ENCODE measurements at places on chromosomes 3 and 15. TPM values are rescaled to one million over a fixed set of nuclear protein-coding genes. Genes with fewer than 3 reads are reported as not detected.
A peak's percentile ranks its signal among the peaks of the same experiment; 100 is the strongest.

DNA sequence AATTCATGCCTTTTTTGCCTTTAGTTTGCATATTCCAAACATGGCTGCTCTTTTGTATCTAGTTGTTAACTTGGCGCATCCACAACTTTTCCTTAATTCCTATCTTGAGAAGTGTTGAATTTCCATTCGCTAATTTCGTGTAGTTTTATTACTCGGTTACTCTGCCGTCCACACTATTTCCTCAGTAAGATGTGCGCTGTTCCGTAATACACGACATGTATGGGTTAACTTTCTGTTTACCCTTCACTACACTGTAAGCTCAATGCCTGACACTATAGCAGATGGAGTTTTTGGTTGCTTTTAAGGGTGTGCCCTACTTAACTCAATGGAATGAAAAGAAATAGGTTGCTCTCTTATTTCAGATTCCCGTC is 724 bp downstream of the RPSA start:
- peaks cover 4% of the 10 kb centered on the region for H3K4me1 ChIP-seq
- no peak for DNase-seq
- H3K36me3 ChIP-seq = peaks cover 20% of the 10 kb centered on the region
- H3K27me3 ChIP-seq = no peaks in the 10 kb centered on the region

The TMEM44 gene
- total RNA-seq = 15.7 TPM

DNA sequence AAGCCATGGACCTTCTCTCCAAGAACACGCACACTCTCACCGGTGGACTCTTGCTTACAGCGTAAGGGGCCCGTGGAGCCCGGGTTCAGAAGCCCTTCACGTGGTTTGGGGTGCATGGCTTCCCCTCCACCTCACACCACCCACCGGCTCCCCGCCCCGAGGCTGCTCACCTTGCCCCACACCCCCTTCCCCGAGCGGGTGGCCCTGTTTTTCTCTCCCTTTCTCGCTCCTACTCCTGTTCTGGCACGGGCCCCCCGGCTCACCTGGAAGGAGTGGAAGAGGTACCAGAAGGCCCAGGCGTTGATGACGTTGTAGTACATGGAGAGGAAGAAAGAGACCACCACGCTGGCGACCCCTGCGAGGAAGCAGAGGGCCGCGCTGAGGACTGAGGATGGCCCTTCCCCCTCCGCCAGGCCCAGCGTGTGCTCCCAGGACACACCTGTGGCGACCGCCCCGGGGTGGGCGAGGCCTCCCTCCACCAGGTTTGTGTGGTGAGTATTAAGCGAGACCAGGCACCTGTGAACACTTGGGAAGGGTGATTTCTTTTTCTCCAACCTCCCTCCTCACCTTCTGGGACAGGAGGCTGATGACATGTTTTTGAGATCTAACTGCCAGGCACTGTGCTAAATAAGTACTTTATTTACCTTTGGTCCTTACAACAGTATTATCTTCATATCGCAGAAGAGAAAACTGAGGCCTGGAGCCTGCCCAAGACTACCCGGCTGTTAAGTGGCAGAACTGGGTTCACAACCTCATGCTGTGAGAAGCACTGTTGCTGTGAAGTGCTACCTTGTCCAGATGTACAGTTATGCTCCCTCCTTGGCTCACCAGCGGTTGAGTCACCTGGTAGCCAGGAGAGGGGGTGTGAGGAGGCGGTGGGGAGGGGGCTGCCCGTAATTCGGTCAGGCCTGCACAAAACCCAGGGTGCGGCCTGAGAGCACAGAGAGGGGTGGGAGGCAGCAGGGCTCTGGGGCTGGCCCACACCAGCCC is 16.3 kb downstream of the SLC6A20 start:
- no peaks in the 10 kb centered on the region for H3K4me1 ChIP-seq
- no peak for DNase-seq
- no peaks in the 10 kb centered on the region for H3K27me3 ChIP-seq
- no peak overlapping the region for H3K27ac ChIP-seq
- H3K4me3 ChIP-seq = no peak overlapping the region

DNA sequence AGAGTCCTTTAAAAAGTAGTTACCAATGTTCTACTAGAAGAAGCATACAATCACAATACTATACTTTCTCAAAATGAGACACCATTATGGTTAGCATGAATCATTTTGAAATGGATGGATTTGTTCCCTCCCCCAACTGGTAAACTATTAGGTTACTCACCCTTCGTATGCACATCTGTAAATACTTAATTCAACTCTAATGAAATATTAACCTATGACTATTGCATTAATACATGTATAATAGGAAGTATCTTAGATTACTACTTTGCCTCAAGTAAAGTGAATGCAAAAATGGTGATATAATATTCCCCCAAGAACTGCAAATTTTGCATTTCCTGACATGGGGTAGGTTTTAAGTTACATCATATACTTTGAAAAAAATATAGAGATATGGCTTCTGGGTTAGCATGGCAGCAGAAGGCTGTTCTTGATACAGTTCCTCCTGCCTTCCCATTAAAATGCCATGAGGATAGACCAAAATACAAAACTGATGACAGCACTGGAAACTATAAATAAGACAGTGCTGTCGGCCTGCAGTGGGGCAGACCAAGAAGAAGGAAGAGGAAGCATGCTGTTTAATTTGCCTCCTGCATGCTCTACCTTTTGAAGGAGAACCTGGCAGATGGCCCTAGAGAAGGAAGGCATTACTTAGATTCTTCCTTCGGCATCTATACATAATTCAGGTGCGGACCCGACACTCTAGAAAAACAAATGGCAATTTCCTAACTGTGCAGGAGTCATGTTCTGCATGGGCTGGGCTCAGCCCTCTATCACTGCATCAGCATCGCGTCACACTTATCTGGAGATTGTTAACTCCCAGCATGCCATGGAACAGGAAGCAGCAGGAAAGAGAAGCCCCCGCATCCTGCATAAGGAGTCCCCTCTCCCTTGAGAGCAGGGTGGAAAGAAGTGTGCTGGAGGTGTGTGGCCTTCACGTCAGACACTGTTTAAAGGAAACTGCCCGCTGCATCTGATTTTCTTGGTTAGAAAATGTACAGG is 41.8 kb upstream of the NEO1 start:
- no peak for DNase-seq
- H3K4me1 ChIP-seq = no peaks in the 10 kb centered on the region
- no peak overlapping the region for H3K27ac ChIP-seq
- no peak overlapping the region for H3K4me3 ChIP-seq

GRCh38 chr15:60583194-60583593 is 104.3 kb upstream of the ICE2 start:
- DNase-seq = no peak
- no peaks in the 10 kb centered on the region for H3K27me3 ChIP-seq
- H3K36me3 ChIP-seq = no peaks in the 10 kb centered on the region
- no peak overlapping the region for H3K4me3 ChIP-seq
- peaks cover 7% of the 10 kb centered on the region for H3K4me1 ChIP-seq

GRCh38 chr3:54856271-54856670 is 71.6 kb downstream of the LRTM1 start:
- H3K4me3 ChIP-seq = no peak overlapping the region
- no peak overlapping the region for H3K27ac ChIP-seq
- H3K36me3 ChIP-seq = no peaks in the 10 kb centered on the region
- H3K4me1 ChIP-seq = no peaks in the 10 kb centered on the region

GRCh38 chr3:159840703-159841299 is 147.8 kb upstream of the IL12A start:
- no peaks in the 10 kb centered on the region for H3K27me3 ChIP-seq
- H3K36me3 ChIP-seq = no peaks in the 10 kb centered on the region
- no peaks in the 10 kb centered on the region for H3K4me1 ChIP-seq
- H3K27ac ChIP-seq = no peak overlapping the region

- no peaks in the 10 kb centered on the region for H3K4me1 ChIP-seq
- no peak for DNase-seq
- H3K4me3 ChIP-seq = no peak overlapping the region
- H3K27me3 ChIP-seq = no peaks in the 10 kb centered on the region
These were observed 448.6 kb downstream of the EPHB1 start for GRCh38 chr3:135243616-135244015.

The CHRFAM7A gene
- 2.7 TPM for total RNA-seq

- no peak overlapping the region for H3K27ac ChIP-seq
- DNase-seq = no peak
- H3K36me3 ChIP-seq = no peaks in the 10 kb centered on the region
These were observed 32.4 kb downstream of the B3GALNT1 start for GRCh38 chr3:161072751-161073150.

- no peaks in the 10 kb centered on the region for H3K4me1 ChIP-seq
- H3K27ac ChIP-seq = no peak overlapping the region
- no peak overlapping the region for H3K4me3 ChIP-seq
- H3K27me3 ChIP-seq = no peaks in the 10 kb centered on the region
- no peak for DNase-seq
These were observed 24.3 kb downstream of the ARHGAP11B start for GRCh38 chr15:30650012-30650929.

GRCh38 chr3:87706176-87706575 is 352.6 kb downstream of the CGGBP1 start:
- no peaks in the 10 kb centered on the region for H3K27me3 ChIP-seq
- H3K36me3 ChIP-seq = no peaks in the 10 kb centered on the region
- no peaks in the 10 kb centered on the region for H3K4me1 ChIP-seq
- no peak overlapping the region for H3K27ac ChIP-seq
- no peak overlapping the region for H3K4me3 ChIP-seq
- DNase-seq = no peak

DNA sequence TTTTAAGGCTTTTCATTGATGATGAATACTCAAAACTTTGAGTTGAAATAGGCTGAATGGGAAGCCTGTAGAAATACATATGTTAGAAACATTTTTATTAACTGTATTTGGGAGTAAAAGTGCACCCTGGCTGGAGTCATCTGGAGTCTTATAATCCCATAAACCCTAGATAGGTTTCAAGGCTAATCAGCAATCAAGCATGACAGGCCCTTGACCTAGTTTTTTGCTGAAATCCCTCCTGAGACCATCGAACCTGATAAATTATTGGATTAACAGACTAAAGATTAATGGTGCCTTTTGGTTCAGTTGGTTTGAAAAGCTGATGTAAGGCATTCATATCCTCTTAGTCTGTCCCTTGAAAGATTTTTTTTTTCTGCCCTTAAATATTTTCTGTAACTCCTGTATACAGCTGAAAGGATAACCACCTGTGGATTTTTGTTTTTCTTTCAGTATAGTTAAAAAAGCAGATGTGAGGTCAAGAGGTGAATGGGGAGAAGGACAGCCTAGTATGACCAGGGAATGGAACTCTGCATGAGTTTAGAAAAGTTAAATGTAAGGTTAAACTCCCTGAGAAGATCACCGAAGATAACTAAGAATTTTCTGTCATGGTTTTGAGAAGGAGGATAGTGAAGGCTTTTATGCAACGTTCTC is 69.4 kb upstream of the STXBP5L start:
- H3K27me3 ChIP-seq = no peaks in the 10 kb centered on the region
- DNase-seq = no peak
- no peak overlapping the region for H3K27ac ChIP-seq
- H3K4me3 ChIP-seq = no peak overlapping the region
- H3K36me3 ChIP-seq = no peaks in the 10 kb centered on the region

The KBTBD13 gene
- total RNA-seq = 0.06 TPM

- H3K36me3 ChIP-seq = peaks cover 3% of the 10 kb centered on the region
- no peak for DNase-seq
- no peak overlapping the region for H3K4me3 ChIP-seq
- H3K4me1 ChIP-seq = no peaks in the 10 kb centered on the region
- no peak overlapping the region for H3K27ac ChIP-seq
These were observed 238.6 kb upstream of the TPM1 start for GRCh38 chr15:62803856-62804400.

GRCh38 chr3:43206632-43207031 is 79.7 kb upstream of the SNRK start:
- H3K27ac ChIP-seq = no peak overlapping the region
- no peaks in the 10 kb centered on the region for H3K27me3 ChIP-seq
- H3K4me3 ChIP-seq = no peak overlapping the region
- H3K4me1 ChIP-seq = peaks cover 17% of the 10 kb centered on the region
- no peak for DNase-seq

- H3K4me1 ChIP-seq = peaks cover 4% of the 10 kb centered on the region
- peak; percentile 50 for DNase-seq
These were observed 1.3 kb downstream of the CAMK2N2 start for GRCh38 chr3:184259878-184260723.

The VGLL3 gene
- total RNA-seq = 4.2 TPM

GRCh38 chr3:72582211-72582878 is 265.9 kb downstream of the SHQ1 start:
- no peak overlapping the region for H3K4me3 ChIP-seq
- no peaks in the 10 kb centered on the region for H3K36me3 ChIP-seq
- H3K4me1 ChIP-seq = no peaks in the 10 kb centered on the region
- no peaks in the 10 kb centered on the region for H3K27me3 ChIP-seq
- DNase-seq = no peak

The LMAN1L gene
- total RNA-seq = not detected

Measured in kidney (tissue), 22 donors.